ENCODE measurements at places on chromosomes 7 and 10. TPM values are rescaled to one million over a fixed set of nuclear protein-coding genes. Genes with fewer than 3 reads are reported as not detected.

The OPN1SW gene
- total RNA-seq, result not detected

The SPAG6 gene
- not detected for total RNA-seq

The TAS2R41 gene
- total RNA-seq, result not detected

The SSC4D gene
- 0.65 TPM for total RNA-seq

The TSC22D4 gene
- total RNA-seq, result 20.6 TPM

The FAM237B gene
- total RNA-seq, result not detected

The DNAJC12 gene
- 4.8 TPM for total RNA-seq

The BICC1 gene
- total RNA-seq, result 124 TPM

The GRID2IP gene
- total RNA-seq, result not detected

The EBLN1 gene
- total RNA-seq, result not detected

Data from smooth muscle cell of the pulmonary artery (primary cell).